ENCODE measurements at places on chromosomes 1 and 21.

GRCh38 chr1:172286629-172287076 lies 133.8 kb upstream of the C1orf105 start:
- DNase-seq: no peak

- DNase-seq: no peak
Measured at GRCh38 chr1:50152236-50152635, 43.5 kb downstream of the ELAVL4 start.

DNA sequence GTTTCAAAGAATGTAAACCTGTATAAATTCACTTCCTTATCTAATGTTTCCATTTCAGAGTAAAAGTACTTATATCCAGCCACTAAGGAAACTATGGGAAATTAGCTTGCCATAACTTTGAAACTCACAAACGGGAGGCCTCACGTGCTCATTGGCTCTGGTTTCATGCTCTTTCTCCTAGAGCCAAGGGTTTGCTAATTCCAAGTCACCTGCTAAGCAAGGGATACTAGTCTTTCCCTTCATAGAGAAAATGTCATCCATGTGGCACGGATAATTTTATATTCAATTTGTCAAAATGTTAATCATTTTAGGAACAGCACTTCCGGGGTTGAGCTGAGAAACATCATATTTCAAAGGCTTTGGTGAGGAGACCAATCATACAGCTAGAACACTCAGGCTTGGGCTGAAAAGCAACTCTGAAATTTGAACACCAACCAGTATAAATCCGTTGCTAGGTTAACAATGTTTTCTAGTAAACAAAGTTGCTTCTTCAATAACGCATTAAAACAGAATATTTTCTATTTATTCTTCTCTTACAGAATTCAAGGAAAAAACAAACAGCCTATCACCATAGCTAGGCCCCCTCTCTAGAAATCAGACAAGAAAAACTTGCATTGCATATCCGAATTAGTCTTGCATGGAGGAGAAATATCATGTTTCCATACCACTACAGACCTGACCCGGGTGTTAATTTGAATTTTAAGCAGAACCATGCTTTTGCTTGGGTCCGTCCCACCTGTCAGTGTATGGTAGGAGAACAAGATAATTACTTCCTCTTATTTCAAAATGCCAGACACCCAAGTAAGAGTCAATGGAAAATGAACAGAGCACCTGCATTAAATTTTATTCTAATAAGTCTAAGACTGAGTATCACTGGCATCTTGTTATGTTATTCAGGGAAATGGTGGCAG lies 196.1 kb upstream of the ESRRG start:
- DNase-seq: no peak

- DNase-seq: no peak
Measured at GRCh38 chr1:71307451-71307850, 226.6 kb upstream of the ZRANB2 start.

DNA sequence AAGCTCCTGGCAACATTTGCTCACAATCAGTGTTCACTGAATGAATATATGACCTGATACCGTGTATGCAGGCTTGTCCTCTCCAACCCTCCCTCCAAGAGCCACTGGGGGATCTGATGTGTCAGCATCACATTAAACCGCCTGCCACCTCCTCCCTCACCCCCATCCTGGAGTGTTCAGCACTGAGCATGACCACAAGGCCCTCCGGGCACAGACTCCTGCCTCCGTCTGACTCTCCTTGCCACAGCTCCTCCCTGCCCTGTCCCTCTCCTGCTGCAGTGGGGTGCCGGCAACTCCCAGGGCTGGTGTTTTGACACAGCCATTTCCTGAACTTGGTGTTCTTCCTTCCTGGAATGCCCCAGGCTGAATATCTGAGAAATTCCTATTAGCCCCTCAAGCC lies 136.7 kb downstream of the FCRL5 start:
- no peak for DNase-seq
